ENCODE measurements at places on chromosomes 6 and 20. TPM values are rescaled to one million over a fixed set of nuclear protein-coding genes. Genes with fewer than 3 reads are reported as not detected.

Gene TGM3
- total RNA-seq = not detected

Gene MAPK14
- 38.0 TPM for total RNA-seq

Gene PAX1
- not detected for total RNA-seq

Gene TUBB1
- not detected for total RNA-seq

Gene NMBR
- total RNA-seq = not detected

Gene PDE10A
- 6.1 TPM for total RNA-seq

Gene ASIP
- not detected for total RNA-seq

Gene RSPH9
- total RNA-seq = 0.13 TPM

Gene DEFB128
- total RNA-seq = not detected

Gene FUCA2
- total RNA-seq = 87.6 TPM
